ENCODE measurements at places on chromosomes 11 and 22.

GRCh38 chr22:46105494-46106278, 44.6 kb upstream of the PPARA start:
- no peak for DNase-seq

DNA sequence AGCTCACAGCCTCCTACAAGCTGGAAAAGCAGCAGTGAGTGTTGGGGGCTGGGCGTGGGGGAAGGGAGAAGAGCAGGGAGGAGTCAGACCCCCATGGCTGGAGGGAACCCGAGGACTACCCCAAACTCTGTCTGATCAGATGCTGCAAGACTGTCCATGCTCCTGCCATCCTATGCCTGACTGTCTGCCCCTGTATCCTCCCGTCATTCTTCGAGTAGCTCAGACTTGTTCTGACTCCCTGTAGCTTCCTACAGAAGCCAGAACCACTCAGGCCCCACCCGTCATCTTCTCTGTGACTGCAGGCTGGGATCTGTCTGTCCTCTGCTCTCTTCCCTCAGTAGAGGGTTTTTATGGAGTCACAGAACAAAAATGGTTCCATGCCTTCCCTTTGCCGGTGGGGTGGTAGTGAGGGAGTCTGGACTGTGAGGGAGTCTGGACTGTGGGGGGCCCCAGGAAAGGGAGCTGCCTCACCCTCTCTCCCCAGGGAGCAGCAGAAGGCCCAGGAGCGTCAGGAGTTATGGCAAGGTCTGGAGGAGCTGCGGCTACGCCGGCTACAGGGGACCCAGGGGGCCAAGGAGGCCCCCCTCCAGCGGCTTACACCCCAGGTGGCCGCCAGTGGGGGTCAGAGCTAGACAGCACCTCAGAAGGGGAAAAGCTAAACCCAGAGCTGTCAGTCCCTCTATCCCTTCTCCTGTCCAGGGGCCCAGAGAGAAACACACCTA, 2.3 kb downstream of the GPHA2 start:
- DNase-seq: no peak

DNA sequence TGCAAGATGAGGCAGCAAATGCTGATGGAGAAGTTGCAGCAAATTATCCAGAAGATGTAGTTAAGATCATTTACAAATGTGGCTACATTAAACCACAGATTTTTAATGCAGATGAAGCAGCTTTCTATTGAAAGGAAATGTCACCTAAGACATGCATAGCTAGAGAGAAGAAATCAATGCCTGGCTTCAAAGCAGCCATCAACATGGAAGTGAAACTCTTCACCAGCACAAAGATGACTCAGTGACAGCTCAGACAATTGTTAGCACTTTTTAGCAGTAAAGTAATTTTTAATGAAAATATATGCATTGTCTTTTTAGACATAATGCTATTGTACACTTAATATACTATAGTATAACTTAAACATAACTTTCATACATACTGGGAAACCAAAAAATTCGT, 71.4 kb downstream of the FANCF start:
- DNase-seq: no peak

DNA sequence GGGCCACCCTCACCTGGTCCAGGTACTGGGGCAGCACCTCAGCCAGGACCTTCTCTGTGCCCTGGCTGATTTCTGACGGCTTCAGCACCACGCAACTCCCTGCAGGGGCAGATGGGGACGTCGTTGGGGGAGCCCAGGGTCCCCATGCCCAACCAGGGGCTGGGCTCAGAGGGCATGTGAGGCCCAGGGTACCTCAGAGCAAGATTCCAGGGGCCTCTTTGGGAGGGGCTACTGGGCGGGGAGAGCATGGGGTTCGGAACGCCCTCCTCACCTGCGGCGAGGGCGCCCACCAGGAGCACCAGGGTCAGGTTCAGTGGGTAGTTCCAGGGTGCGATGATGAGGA, 8.1 kb downstream of the ALDH3B2 start:
- DNase-seq: no peak

DNA sequence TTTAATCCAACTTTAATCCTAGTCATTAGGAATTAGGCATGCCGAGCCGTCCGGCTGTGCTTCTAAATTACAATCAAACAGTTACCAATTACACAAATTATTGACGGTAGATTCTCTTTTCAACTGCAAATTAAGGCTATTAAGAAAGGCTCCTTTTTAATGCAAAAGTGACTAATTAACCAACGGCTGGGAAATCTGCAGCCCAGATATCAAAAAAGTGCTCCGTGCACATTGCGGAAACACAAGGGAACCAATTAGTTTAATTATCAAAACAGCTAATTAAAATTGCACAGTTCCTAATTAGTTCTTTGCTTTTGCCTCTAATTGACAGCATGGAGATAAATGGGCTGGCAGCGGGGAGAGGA, 19.4 kb upstream of the LMO1 start:
- no peak for DNase-seq

DNA sequence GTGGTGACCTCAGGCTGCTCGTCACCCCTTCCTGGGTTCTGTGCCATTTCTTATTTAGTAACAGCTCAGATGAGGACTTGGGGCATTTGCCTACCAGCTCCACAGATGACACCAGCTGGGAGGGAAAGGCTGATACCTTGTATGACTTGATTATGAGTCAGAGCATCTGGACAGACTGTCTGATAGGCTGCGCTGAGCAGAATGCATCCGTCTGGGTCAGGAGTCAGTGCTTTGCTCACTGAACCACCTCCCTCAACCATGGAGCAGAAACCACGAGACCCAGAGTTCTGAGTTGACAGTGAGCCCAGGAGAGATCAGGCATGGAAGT, 6.8 kb downstream of the ST14 start:
- no peak for DNase-seq

- DNase-seq: no peak
Measured at GRCh38 chr11:74097686-74098237, 73.0 kb downstream of the C2CD3 start.

- DNase-seq: no peak
Measured at GRCh38 chr22:30859714-30860095, 108.9 kb downstream of the MORC2 start.

DNA sequence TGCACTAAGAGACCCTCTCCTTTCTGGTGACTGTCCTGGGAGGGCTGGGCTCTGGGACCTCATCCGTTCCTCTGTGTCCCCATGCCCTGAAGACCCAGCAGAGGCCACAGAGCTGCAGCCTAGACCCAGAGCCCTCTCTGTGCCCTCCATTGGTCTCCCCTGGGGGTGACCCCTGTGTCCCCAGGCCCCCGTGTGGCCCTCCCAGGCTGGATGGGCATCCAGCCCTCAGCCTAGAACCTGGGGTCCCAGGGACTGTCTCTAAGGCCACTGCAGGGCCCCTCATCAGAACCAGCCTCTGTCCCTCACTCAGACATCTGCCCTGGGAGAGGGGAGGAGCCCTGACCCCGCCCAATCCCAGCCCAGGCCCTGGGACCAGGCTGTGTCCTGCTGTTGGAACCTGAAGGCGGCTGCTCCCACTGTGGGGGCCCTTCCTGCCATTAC, 5.7 kb downstream of the IGLL1 start:
- no peak for DNase-seq

DNA sequence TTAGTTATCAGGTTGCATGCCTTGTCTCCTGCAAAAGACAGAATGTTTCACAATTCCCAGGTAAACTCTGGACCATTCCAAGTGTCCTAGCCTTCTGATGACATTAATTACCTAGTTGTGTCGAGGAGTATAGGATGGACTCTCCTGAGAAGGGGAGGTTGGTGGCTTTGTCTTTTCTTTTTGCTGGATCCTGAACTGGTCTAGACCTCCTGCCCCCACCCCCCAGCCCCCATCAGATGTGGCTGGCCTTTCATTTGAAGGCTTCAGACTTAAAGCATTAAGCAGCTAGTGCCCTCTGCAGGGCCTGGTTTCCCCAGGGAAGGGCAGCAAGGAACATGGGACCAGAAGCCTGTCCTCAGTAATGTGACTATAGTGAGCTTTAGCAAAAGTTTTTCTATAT, 9.7 kb downstream of the MCAM start:
- no peak for DNase-seq

GRCh38 chr11:59800390-59801025, 10.1 kb downstream of the MRPL16 start:
- no peak for DNase-seq

GRCh38 chr11:64164392-64165312, 1.3 kb downstream of the MACROD1 start:
- no peak for DNase-seq

DNA sequence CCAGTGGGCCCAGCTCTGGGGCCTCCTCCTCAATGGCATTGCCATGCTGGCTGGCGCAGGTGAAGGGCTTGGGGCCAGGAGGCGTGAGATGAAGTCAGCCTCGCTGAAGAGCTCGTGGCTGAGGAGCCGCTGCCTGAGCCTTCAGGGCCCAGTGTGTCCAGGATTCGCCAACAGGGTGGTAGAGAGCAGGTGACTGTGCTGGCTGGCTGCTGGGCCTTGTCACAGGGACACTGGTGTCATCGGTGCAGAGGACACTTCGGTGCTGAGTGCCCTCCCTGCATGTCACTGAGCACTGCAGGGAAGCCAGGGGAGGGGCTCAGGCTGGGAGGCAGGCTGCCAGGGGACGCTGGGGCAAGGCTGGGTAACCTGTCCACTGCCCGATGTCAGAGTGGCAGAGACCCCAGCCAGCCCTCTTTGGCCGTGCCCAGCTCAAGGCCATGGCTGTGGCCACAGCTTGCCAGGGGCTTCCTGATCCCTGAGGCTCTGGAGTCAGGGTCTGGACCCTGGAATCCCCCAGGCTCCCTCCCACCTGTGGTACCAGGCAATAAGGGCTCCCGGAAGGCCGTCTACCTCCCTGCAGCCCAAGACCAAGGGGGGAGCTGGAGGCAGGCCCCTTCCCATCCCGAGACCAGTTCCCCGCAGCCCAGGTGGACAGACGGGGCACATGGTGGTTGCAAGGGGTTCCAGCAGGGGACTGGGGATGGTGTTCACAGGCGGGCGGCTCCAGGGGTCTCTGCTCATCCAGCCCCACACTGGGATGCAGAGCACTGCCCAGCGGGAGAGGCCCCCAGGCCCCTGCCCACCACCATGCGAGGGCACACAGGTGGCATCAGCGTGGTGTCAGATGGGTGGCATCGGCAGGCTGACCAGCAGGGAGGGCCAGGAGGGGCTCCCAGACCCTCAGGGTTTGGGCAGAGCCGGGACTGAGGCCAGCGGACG, 63.9 kb downstream of the ARFGAP3 start:
- DNase-seq: no peak

DNA sequence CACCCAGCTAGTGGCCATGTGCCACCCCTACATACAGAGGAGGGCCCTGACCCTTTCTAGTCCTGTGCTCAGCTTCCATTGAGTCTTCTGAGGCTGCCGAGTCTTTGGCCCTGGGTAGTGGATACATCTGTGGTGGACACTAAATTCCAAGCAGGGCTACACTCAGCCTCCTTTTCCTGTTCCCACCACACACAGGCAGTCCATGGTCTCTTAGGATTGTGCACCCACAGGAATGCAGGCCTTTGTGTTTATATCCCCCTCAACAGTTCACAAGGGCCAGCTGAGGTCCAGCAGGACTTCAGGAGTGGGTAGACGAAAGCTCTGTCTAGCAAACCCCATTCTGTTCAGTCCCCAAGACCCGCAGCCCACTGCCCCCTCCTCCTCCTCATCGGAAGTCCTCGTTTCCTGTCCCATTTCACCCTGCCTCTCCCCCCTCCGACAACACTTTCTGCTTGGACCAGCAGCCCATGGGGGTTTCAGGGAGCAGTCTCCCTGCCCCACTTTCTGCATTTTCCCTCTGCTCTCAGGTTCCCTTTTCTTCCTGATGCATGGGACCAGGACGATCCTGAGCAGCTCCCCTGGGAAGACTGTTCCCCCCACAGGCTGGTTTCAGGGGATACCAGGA, 91.8 kb downstream of the SWAP70 start:
- no peak for DNase-seq

GRCh38 chr22:45629469-45630089, 42.1 kb upstream of the ATXN10 start:
- DNase-seq: no peak

Data from tibial nerve (tissue), 4 donors.